Activated naive CD4-positive, alpha-beta T cell treated with anti-CD3 and anti-CD28 coated beads, Interleukin-2, amount 50 U/mL, for 72 hours (primary cell): ENCODE measurements at places on chromosomes 5 and 9.

DNA sequence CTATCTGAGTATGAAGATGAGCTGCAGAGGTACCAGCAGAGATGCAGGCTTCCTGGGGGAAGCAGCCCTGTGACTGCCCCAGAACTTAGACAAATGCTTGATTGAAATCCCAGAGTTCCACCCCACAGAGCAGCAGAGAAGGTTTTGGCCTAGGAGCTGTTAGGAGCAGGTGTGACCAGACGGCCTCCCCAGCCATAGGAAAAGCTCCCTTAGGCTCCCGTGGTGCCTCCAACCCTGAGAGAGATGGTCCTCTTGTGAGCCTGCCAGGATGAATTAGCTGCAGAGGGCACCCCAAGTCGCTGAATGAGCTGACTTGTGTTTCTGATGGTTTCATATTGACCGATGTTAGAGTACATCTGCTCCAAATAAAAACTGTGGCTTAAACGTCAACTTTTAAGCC is 22.1 kb downstream of the NTRK2 start:
- no peak for DNase-seq

DNA sequence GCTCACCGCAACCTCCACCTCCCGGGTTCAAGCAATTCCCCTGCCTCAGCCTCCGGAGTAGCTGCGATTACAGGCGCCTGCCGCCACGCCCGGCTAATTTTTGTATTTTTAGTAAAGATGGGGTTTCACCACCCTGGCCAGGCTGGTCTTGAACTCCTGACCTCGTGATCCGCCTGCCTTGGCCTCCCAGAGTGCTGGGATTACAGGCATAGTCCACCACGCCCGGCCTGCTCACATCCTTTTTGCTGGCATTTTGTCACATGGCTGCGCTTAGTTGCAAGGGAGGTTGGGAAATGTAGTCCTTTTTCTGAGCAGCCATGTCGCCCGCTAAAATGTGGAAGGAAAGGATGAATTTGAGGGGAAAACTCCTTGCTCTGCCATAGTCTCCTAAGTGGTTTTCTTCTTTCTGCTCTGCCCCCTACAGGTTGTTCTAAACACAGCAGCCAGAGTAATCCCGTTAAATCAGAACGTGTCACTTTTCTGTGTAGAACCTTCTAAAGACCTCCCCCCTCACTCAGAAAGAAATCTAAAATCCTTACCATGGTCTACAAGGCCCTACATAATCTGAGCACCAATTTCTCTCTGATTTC is 57.8 kb upstream of the HSPA9 start:
- DNase-seq: no peak

GRCh38 chr5:156421798-156422197 is 94.8 kb downstream of the SGCD start:
- DNase-seq: no peak

- DNase-seq: no peak
Observed at GRCh38 chr5:18497089-18497488, 862.8 kb downstream of the TAF11L14 start.

- no peak for DNase-seq
Observed at GRCh38 chr9:33166231-33167083, 679 bp downstream of the B4GALT1 start.

DNA sequence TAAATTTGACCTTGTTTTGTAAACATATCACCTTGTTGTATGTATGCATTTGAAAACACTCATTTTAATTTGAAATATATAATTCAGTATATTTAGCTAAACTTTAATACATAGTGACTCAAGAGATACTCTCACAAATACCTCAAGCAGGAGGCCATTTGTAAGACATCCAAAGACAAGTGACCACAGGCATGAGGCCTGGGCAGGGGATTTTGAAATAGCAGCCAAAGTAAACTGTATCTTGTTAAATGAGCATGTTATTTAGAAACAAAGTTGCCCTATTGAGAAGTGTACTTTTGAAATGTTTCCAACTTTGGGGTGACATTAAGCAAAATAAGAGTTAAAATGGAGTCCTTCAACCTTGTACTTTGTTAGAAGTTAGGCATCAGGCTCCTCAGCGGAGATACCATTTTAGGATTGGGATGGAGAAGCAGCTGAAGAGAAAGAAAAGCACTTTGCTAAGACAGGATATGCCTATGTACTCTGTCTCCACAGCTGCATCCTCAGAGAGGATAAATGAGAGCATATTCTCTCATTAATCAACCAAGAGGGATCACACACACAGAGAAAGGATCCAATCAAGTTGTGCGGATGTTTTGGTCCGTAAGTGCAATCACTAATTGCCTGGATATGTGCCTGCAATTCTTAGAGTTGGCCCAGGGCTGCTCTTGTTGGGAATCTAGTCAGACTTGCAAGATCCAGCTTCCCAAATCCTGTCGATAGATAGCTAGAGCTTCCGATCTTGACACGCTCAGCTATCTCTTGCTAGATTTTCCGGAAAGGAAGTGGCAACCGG is 157.5 kb upstream of the HAPLN1 start:
- DNase-seq: no peak

DNA sequence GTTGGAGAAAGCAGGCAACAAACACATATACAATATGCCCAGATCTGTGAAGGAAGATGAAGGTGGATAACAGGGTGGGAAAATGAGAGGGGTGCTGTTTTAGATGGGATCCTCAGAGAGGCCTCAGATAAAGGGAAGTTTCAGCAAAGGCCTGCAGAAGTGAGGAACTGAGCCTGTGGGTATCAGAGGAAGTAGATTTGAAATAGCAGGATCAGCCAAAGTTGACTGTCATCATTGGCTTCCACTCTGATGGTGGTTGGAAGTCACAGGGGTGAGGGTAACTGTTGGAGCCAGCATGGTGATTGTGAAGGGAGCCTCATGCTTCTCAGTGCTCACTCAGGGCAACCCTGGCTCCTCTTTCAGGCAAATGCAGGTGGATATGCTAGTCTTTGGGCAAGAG is 607.2 kb upstream of the CLINT1 start:
- DNase-seq: no peak

GRCh38 chr5:61823065-61823464 is 482.9 kb upstream of the KIF2A start:
- no peak for DNase-seq

- no peak for DNase-seq
Observed at GRCh38 chr5:91016954-91017700, 366.0 kb downstream of the ARRDC3 start.

- no peak for DNase-seq
Observed at GRCh38 chr5:166639151-166639550, 1652.3 kb upstream of the WWC1 start.
